LoVo (cell line): ENCODE measurements at places on chromosomes 5 and 9.
A peak's percentile ranks its signal among the peaks of the same experiment; 100 is the strongest.

GRCh38 chr9:34869390-34869789 lies 88.7 kb upstream of the PHF24 start:
- peak; percentile 19 for DNase-seq

GRCh38 chr9:85199866-85200495 lies 530.5 kb downstream of the NTRK2 start:
- DNase-seq = no peak

DNA sequence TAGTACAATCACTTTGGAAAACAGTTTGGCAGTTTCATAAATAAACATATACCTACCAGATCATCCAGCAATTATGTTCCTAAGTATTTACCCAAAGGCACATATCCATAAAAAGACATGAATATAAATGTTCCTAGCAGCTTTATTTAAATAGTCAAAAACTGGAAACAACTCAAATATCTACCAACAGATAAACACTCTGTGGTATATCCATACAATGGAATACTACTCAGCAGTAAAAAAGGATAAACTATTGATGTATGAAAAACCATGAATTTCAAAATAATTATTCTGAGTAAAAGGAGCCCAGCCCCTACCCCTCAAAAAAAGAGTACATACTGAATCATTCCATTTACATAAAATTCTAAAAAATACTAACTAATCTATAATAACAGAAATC lies 232.7 kb upstream of the SLC30A5 start:
- no peak for DNase-seq

GRCh38 chr5:64502196-64502595 lies 3.6 kb upstream of the RGS7BP start:
- DNase-seq = no peak

DNA sequence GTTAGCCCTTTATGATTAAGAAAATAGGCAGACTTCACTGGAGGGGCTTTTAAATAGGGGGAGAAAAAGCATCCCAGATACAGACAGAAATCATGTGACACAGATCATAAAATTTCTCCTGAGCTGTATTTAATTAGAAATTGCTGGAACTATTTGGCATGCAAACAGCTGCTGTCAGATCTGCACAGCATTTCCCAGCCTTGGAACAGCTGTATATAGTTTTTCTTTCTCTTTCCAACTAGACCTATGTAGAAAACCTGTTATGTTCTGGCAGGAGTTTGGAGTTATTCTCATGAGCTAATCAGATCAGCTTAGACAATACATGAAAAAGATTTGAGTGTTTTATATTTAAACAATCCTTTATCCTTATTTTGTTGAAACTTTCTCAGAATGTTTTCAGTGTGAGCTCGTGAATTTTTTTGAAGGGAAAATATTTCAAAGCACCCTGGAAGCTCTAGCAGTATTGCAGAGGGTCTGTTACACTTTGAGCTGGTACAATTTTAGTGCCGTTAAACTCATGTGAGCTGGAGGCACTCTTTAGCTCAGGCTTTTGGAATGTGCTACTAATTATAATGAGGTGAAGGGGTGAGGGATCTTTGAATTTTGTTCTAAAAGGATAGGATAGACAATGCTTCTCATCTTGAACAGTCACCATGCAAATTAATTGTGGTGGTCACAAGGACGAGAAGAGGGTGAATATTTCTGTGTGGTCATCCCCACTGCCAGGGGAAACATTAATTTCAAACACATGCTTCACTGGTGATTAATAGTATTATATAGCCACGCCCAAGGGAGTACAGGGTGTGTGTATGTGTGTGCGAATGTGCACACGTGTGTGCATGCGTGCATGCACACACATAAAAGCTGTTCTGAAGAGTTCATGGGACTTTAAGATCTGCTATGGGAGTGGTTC lies 239.4 kb upstream of the FBXL7 start:
- DNase-seq = no peak

- no peak for DNase-seq
Observed at GRCh38 chr5:161095953-161096352, 243.9 kb upstream of the ATP10B start.

GRCh38 chr5:139062910-139063663 lies 135.1 kb downstream of the SIL1 start:
- no peak for DNase-seq
